IPS DF 6.9 (cell line): ENCODE measurements at places on chromosomes 2 and 18.

GRCh38 chr18:379681-380330 is 112.0 kb upstream of the THOC1 start:
- H3K4me3 ChIP-seq, result no peak overlapping the region
- no peaks in the 10 kb centered on the region for H3K4me1 ChIP-seq
- H3K27me3 ChIP-seq, result no peaks in the 10 kb centered on the region
- no peaks in the 10 kb centered on the region for H3K36me3 ChIP-seq
- no peak for DNase-seq

DNA sequence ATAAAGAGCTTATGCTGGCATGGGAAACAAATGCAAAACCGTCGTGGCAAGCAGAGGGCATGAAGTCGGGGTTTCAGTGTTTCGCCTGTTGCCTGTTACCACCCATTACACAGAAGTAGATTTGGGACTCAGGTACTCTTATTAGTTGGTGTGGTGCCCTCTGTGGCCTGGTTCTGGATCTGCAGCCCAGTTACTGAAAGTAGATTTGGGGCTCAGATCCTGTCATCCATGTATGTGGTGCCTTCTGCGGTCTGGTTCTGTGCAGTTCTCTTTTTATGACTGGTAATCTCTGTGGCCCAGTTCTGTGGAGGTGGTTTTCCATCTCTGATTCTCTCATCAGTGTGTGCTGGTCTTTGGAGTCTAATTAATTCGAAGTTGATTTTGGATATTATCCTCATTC is 45.2 kb downstream of the ADNP2 start:
- H3K36me3 ChIP-seq, result no peaks in the 10 kb centered on the region
- DNase-seq, result peak; percentile 11
- H3K27me3 ChIP-seq, result no peaks in the 10 kb centered on the region
- H3K4me3 ChIP-seq, result no peak overlapping the region

- no peaks in the 10 kb centered on the region for H3K27me3 ChIP-seq
- DNase-seq, result no peak
- H3K4me1 ChIP-seq, result no peaks in the 10 kb centered on the region
- H3K4me3 ChIP-seq, result no peak overlapping the region
- H3K36me3 ChIP-seq, result no peaks in the 10 kb centered on the region
Measured at GRCh38 chr2:102891296-102891695, 129.5 kb downstream of the TMEM182 start.

- H3K27me3 ChIP-seq, result no peaks in the 10 kb centered on the region
- H3K27ac ChIP-seq, result no peak overlapping the region
- no peak for DNase-seq
- H3K36me3 ChIP-seq, result peaks cover 4% of the 10 kb centered on the region
- no peaks in the 10 kb centered on the region for H3K4me1 ChIP-seq
Measured at GRCh38 chr2:119678021-119678656, 862 bp upstream of the TMEM177 start.

DNA sequence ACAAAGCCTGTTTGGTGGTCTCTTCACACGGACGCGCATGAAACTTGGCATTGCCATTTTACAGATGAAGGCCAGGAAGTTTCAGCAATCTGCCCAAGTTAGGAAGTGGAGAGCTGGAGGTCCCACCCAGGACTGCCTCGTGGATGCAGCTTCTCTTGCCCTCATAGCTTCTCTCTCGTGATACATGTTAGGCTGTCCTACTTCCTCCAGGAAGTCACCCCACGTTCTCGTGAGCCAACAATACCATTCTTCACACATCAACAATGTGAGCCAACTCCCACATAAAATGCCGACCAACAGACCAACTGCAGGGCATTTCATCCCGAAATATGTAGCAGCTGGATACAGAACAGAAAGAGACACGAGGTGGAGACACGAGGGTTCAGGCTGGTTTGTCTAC is 85.3 kb downstream of the MREG start:
- H3K27me3 ChIP-seq, result no peaks in the 10 kb centered on the region
- H3K36me3 ChIP-seq, result peaks cover 5% of the 10 kb centered on the region; the same call in 1 of the 2 replicates
- H3K27ac ChIP-seq, result no peak overlapping the region
- no peak for DNase-seq

- H3K4me3 ChIP-seq, result no peak overlapping the region
- 0 out of 2 replicates have a peak, but pooled peaks cover 2% of the 10 kb centered on the region for H3K4me1 ChIP-seq
- H3K27me3 ChIP-seq, result no peaks in the 10 kb centered on the region
- H3K36me3 ChIP-seq, result no peaks in the 10 kb centered on the region
- DNase-seq, result no peak
- no peak overlapping the region for H3K27ac ChIP-seq
Measured at GRCh38 chr2:1022178-1022577, 71.5 kb downstream of the SNTG2 start.

DNA sequence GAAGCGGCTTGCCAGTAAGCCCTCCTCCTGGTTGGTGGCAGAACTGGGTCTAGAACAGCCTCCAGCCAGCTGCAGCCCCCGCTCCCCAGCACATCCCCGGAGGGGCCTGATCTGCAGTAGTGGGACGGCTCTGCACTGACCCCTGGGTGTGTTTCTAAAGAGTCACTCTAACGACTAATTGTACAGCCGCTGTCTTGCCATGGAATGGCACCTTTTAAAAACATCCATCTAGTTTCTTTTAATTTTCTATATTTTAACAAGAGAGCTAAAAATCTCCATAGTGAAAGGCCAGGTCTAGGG is 82.0 kb downstream of the MTCL1 start:
- H3K36me3 ChIP-seq, result peaks cover 3% of the 10 kb centered on the region; the same call in 1 of the 2 replicates
- H3K27me3 ChIP-seq, result no peaks in the 10 kb centered on the region
- DNase-seq, result no peak
- no peak overlapping the region for H3K27ac ChIP-seq
- H3K4me1 ChIP-seq, result 0 out of 2 replicates have a peak, but pooled peaks cover 1% of the 10 kb centered on the region

- no peaks in the 10 kb centered on the region for H3K27me3 ChIP-seq
- no peaks in the 10 kb centered on the region for H3K4me1 ChIP-seq
- no peak for DNase-seq
- no peak overlapping the region for H3K27ac ChIP-seq
Measured at GRCh38 chr2:64467096-64467843, 13.3 kb downstream of the LGALSL start.

DNA sequence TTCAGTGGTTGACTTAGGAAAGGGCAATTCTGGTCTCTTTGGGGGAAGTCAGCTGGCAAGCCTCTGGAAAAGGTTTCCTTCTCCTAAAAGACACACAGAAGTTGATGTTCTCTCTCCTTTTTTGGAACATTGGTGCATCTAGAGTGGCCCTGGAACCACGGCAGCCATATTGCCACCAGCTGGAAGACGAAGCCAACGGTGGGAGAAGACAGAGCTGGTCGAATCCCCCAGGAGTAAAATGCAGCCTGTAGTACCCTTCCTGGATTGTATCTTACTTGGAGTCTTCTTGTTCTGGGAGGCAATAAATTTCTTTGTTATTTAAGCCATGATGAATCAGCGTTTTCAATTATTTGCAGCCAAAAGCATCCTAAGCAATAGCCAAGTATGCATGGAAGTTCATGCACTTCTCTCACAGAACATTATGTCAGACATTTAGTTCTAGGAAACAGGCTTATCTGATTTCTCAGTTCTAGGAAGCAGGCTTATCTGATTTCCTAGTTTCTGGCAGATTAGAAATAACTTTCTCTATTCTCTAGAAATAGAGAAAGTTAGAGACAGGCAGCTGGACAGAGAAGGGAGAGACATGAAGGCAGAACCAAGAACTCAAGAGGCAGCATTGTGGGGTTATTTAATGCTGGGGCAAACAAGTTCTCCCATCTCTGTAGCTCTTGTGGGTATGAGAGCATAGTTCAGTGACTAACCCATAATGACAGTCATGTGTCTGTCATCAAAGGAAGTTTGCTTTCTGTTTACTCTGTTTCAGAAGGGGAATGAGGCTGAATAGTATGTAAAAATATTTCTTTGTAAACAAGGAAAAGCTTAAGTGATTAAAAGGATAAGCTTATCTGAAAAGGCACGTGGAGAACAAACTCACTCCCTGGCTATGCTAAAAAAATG is 40.5 kb upstream of the NABP1 start:
- H3K27me3 ChIP-seq, result no peaks in the 10 kb centered on the region
- H3K36me3 ChIP-seq, result no peaks in the 10 kb centered on the region
- H3K4me1 ChIP-seq, result peaks cover 2% of the 10 kb centered on the region; the same call in 1 of the 2 replicates
- no peak for DNase-seq
- no peak overlapping the region for H3K4me3 ChIP-seq
- no peak overlapping the region for H3K27ac ChIP-seq

- no peaks in the 10 kb centered on the region for H3K4me1 ChIP-seq
- no peaks in the 10 kb centered on the region for H3K27me3 ChIP-seq
- no peak for DNase-seq
Measured at GRCh38 chr2:164808776-164809175, 32.8 kb downstream of the COBLL1 start.

GRCh38 chr18:72542342-72542741 is 1.8 kb downstream of the CBLN2 start:
- H3K36me3 ChIP-seq, result no peaks in the 10 kb centered on the region; the same call in 1 of the 2 replicates
- no peak overlapping the region for H3K27ac ChIP-seq
- peak overlapping the region; percentile 1; the same call in 1 of the 2 replicates for H3K4me3 ChIP-seq
- H3K27me3 ChIP-seq, result peaks cover 31% of the 10 kb centered on the region

DNA sequence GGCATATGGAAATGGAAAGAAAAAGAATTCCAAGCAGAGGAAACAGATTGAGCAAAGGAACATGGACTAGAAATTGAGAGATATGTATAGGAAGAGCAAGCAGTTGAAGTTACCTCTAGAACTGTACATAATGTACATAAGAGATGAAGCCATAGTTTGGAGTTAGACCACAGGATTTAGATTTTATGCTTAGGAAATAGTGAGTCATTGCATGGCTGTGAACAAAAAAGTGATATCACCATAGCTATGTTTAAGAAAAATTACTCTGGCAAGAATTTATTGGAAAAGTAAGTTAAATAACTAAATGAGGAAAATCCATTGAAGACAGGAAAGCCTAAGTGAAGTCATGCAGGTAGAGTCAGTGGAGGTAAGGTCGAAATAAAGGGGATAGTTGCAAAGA is 99.4 kb upstream of the GALNT5 start:
- H3K27ac ChIP-seq, result no peak overlapping the region
- no peaks in the 10 kb centered on the region for H3K4me1 ChIP-seq

DNA sequence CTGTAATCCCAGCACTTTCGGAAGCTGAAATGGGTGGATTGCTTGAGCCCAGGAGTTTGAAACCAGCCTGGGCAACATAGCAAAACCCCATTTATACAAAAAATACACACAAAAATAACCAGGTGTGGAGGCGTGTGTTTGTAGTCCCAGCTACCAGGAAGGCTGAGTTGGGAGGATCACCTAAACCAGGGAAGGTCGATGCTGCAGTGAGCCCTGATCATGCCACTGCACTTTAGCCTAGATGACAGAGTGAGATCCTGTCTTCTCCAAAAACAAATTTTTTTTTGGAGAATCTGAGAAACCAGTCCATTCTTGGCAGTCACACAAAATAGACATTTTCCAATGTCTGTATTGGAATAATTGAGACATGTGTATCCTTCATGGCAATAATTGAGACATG is 46.8 kb downstream of the RAB27B start:
- no peak overlapping the region for H3K4me3 ChIP-seq
- no peaks in the 10 kb centered on the region for H3K27me3 ChIP-seq
- H3K36me3 ChIP-seq, result no peaks in the 10 kb centered on the region
- no peaks in the 10 kb centered on the region for H3K4me1 ChIP-seq

DNA sequence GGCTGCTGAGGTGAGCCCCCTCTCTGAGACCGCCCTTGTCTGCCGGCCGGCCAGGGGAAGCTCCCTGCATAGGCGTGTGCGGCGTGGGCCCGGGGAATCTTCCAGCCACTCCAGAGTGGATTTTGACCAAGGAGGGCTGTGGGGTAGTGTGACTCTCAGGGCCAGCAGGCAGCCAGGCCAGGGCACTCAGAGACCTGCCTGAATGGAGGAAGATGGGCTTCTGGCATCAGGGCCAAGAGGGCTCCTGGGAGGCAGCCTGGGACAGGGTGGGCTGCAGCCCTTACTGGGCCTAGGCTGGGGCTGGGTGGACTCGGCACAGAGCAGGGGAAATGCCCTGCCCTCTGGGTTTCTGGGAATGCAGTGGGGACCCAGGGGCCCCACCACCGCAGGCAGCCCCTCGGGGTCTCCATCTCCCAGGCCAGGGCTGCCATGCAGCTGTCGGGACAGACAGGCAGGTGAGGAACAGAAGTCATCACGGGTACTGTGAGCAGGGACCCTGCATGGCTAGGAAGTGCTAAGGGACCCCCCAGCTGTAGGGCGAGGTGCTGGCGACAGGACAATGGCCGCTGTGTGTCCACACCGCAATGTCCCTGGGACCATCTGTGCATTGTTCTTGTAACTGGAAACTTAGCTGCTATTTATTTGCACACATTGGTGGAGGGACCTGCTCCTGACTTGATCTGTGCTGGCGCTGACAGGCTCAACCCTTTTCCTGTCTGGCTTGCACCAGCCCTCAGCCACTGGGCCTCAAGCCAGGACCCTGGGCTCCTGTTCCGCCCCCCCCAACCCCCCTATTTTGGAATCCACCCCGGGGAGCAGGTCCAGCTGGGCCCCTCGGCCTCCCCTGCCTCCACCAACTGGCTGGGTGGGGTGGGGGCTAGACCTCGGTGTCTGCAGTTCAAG is 4.1 kb downstream of the PDCD1 start:
- DNase-seq, result no peak
- peaks cover 8% of the 10 kb centered on the region; the same call in 1 of the 2 replicates for H3K4me1 ChIP-seq
- H3K27me3 ChIP-seq, result no peaks in the 10 kb centered on the region
- H3K36me3 ChIP-seq, result no peaks in the 10 kb centered on the region; the same call in 1 of the 2 replicates
- H3K4me3 ChIP-seq, result no peak overlapping the region
- H3K27ac ChIP-seq, result no peak overlapping the region

- no peak overlapping the region for H3K4me3 ChIP-seq
- H3K27me3 ChIP-seq, result no peaks in the 10 kb centered on the region
- no peak overlapping the region for H3K27ac ChIP-seq
- no peaks in the 10 kb centered on the region for H3K4me1 ChIP-seq
- no peaks in the 10 kb centered on the region for H3K36me3 ChIP-seq
- DNase-seq, result no peak
Measured at GRCh38 chr2:57726294-57726693, 320.3 kb upstream of the VRK2 start.

GRCh38 chr2:2704428-2705090 is 373.5 kb upstream of the MYT1L start:
- no peak overlapping the region for H3K27ac ChIP-seq
- peaks cover 5% of the 10 kb centered on the region for H3K4me1 ChIP-seq
- DNase-seq, result no peak
- no peaks in the 10 kb centered on the region for H3K27me3 ChIP-seq
- H3K36me3 ChIP-seq, result no peaks in the 10 kb centered on the region

DNA sequence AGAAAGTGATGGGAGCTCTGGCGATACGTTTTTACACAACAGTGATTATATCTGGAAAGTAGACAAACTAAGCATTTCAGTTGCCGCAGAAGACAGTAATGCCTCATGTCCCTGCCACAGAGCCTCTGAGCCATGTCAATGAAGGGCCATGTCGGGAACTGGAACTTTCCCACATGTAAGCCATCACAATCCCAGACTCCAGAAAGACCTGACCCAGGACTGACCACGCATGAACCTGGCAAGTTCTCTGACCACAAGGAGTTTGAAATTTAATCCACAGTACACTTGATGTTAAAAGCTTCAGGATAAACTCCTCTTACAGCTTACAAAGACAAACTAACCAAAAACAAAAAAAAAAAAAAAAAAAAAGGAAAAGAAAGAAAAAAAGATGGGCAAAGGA is 267.3 kb downstream of the SLC8A1 start:
- H3K27me3 ChIP-seq, result no peaks in the 10 kb centered on the region
- no peaks in the 10 kb centered on the region for H3K36me3 ChIP-seq
- H3K27ac ChIP-seq, result no peak overlapping the region
- DNase-seq, result no peak
